ENCODE measurements at places on chromosomes 12 and 14. TPM values are rescaled to one million over a fixed set of nuclear protein-coding genes. Genes with fewer than 3 reads are reported as not detected.

DNA sequence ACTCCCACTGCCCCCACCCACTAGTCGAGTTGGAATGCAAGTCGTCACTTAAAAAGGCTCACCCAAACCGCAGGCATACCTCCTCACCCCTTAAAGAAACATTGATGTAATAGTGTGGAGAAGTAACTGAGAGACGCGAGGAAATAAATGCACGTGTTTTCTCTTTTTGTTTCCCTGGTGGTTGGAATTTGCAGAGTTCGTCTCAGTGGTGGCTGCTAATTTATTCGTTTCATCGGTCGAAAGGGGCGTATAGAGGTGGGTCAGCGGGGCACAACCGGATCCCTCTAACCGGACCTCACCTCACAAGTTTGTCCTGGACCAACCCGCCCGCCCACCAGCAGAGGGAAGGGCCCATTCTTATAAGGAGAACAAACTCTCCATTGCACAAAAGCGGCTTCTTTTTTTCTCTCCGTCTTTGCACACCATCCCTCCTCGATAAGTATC is 5.0 kb upstream of the NPAS3 start:
- H3K27ac ChIP-seq = no peak overlapping the region
- H3K4me1 ChIP-seq = peaks cover 38% of the 10 kb centered on the region
- H3K4me3 ChIP-seq = peak overlapping the region; percentile 70

- H3K36me3 ChIP-seq = no peaks in the 10 kb centered on the region
- no peaks in the 10 kb centered on the region for H3K4me1 ChIP-seq
- no peak overlapping the region for H3K4me3 ChIP-seq
- H3K27me3 ChIP-seq = no peaks in the 10 kb centered on the region
- DNase-seq = no peak
These were observed 116.3 kb upstream of the PRICKLE1 start for GRCh38 chr12:42705863-42706262.

SLC10A1 gene
- total RNA-seq = not detected

DNA sequence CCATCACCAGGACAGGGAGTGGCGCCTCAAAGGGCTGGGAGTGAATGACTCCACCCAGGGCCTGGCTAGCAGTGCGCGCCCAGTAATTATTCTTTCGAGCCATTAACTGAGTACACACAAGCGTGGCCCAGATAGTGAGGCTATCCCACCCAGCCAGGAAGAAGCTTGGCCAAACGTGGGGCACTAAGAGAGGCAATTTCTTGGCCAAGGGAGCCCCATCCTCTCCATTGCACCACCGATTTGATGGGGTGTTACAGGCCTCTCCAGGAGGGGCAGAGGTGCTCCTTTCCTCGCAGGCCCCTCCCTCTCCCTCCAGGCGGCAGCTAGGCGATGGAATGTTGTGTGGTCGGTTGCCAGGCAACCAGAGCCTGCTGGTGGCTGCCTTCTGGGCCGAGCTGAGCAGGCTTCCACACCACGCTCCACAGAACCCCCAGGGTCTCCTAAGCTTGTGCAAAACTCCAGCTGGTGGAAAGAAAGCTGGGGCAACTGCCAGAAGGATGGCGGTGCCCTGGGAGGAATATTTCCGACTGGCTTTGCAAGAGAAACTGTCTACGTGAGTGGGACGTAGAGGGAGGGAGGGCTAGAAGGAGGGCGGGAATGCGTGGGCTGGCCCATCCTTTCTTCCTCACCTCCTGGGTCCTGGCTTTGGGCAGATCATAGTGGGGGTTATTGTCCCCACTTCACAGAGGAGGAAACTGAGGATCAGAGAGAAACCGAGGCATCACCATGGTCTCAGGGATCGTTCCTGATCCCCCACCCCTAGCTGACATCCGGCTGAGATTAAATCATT is at the start of gene CFAP73:
CFAP73 (plus strand) TSS at position 364 of the 790 bp plus-strand sequence; CDS start at position 498, 134 bp downstream.
- no peaks in the 10 kb centered on the region for H3K36me3 ChIP-seq
- peak; percentile 98 for DNase-seq
- H3K4me3 ChIP-seq = peak within 1 kb of the TSS; percentile 53
- H3K27ac ChIP-seq = no peak within 1 kb of the TSS
- H3K27me3 ChIP-seq = peaks cover 31% of the 10 kb centered on the region
